ENCODE measurements at places on chromosomes 4 and X.

DNA sequence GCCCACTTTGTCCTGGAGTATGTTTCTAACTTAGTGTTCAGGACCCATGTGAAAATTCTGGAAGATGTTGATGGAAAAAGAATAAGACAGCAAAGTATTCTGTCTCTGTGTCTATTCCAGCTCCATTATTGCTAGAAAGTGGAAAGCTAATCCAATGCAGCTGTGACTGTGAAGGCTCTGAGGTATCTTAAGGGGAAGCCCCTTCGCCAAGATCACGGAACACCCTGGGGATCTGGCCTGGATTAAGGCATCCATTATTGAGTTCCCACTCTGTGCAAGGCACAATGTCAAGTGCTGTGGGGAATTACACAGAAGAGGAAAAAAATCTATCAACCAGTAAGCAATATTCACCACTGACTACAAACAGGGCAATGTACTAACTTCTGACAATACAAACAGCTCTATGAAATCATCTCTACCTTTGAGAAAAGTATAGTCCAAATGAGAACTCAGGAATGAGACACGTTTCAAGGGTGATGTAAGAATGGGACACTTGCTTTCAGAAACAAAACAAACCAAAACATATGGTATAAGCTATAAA, 222.1 kb downstream of the LDB2 start:
- DNase-seq, result no peak

DNA sequence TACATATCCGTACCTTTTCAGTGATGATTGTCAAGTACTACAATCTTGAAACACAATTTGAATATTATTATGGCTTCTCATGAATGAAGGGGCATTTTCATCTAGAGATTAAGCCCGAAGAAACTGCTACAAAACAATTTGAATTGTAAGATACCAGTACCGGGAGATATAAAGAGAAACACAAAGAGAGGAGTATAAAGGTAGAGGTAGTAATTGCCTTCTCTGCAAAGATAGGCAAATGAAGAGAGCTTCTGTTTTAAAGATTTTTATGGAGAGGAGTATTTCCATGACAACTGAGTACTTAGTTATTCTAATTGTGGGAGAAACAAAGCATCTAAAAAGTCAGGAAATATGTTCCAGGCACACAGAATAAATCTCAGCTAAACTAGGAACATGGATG, 25.3 kb upstream of the KCNIP4 start:
- no peak for DNase-seq

GRCh38 chr4:52714597-52715254, 36.5 kb downstream of the ERVMER34-1 start:
- DNase-seq, result no peak

- DNase-seq, result peak; percentile 33
Measured at GRCh38 chr4:94957030-94957429, 199.3 kb downstream of the BMPR1B start.

DNA sequence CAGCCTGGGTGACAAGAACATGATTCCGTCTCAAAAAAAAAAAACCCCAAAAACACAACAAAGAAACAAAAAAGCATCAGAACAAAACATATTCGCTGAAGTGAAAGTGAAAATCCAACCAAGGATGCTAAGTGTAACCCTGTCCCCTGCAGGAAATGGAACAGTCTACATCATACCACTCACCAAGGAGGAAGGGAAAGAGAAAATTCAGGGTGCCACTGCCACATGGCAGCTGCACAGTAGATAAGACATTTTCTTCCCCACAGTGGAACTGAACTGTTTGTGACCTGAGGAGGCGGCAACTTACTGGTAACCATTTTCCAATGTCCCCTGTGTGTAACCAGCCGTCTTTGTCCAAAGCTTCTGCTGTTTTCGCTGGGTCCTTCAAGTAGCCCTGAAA, 28.2 kb upstream of the CENPU start:
- DNase-seq, result no peak

DNA sequence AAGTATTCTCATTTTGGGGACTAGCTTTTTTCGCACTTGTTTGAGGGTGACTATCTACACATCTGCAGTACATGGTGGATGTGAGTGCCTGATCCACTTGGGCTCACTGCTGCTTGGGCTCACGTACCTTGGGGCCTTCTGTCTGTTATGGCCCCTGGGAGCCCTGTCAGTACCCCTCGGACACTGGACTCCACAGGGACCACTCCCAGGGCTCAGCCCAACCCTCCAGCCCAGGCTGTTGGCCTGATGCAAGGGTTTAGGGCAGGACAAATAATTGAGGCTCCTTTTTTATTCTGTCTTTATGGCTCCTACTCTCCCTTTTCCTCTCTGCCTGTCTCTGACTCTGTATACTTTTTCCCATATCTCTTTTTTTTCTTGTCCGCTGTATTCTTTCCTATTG, 32.7 kb upstream of the MSN start:
- no peak for DNase-seq

DNA sequence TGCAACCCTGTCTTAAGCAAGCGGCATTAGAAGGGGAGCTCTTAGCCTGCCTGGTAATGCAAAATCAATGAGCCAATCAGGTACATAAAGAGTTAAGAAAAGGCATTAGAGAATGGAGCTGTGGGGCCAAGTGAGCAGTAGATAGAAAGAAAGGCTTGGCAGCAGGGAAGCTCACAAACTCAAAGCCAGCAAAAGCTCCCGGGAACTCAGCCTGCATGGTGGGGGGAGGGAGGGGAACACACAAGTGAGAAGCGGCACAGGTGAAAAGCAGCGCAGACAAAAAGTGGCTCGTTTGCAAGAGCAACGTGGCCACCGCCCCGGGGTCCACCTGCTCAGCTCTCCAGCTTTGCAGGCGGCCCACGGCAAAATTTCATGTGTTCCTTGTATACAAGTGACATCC, 818.5 kb downstream of the FAM133A start:
- no peak for DNase-seq

DNA sequence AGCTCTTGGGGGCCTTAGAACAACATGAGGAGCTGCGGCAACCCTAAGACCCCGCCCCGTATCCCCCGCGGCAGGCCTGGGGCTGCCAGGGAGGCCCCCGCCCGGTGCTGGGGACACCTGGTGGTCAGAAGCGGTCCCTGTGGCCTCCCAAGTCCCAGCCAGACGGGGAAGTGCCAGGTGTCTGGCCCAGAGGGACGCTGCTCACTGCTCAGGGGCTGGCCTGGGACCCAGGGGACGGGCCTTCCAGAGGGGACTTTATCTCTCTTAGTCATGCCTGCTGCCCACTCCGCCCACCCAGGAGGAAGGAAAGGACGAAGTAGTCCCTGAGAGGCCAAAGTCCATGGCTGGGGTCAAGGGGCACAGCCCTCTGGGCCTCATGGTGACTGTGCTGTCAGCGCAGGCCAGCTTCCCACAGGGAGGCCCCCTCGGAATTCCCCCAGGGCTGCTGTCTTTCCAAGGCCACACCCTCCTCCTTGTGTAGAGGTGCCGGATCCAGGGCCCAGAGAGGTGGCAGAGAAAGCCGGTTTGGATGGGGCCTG, 31.0 kb upstream of the HTRA3 start:
- DNase-seq, result no peak

- DNase-seq, result peak; percentile 51
Measured at GRCh38 chr4:120922381-120923206, at the start of gene PRDM5. Gene PRDM5, minus strand, starts transcription at chr4:120922726. Its CDS starts 118 bp downstream, at chr4:120922608.

DNA sequence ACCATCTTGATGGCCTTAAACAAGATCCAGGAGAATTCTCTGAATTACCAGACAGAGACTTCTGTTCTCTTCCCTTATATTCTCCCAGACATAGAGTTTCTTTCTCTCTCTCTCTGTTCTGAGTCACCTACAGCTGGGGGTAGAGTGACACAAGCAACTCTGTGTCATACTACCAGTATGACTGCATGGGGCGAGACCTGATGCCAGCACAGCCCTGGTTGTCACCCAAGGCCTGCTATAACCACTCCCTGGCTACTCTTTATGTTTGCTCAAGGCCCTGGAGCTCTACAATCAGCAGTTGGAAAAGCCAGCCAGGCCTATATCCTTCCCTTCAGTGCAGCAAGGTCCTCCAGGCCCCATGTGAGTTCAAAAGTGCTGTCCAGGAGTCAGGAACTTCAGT, 114.2 kb upstream of the TENT5D start:
- DNase-seq, result peak; percentile 11

GRCh38 chr4:6939761-6940743, 30.4 kb downstream of the TBC1D14 start:
- DNase-seq, result no peak

DNA sequence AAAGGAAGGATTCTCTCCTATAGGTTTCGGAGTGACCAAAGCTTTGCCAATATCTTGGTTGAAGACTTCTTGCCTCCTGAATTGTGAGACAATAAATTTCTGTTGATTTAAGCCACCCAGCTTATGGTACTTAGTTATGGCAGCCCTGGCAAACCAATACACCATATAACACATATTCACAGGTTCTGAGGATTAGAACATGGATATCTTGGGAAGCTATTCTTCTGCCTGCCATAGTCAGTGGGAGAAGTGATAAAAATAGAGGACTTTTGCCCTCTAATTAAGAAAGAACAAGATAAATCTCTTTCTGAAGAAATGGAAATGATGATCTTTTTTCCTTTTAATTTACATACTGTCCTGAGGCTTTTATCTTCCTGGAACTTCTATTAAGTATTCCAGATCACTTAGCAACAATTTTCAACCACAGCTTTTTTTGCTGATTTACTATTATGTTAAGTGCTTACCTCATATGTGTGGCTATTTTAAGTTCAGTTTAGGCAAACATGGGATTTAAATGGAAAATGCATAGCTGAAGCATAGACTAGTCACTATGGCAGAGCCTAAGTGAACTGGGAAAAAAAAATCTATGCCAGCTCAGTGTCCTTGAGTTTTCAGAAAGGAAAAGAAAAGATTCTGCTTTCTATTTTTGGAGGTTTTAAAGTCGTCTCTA, 381.7 kb downstream of the STPG2 start:
- DNase-seq, result no peak

GRCh38 chr4:74364652-74365491, at the start of gene EREG:
Gene EREG, plus strand, starts transcription at chr4:74365145. Its CDS starts 164 bp downstream, at chr4:74365309.
- peak; percentile 80 for DNase-seq

GRCh38 chr4:113756005-113756410, 5.5 kb downstream of the CAMK2D start:
- DNase-seq, result peak; percentile 70

- DNase-seq, result no peak
Measured at GRCh38 chr4:152686452-152687013, 6.7 kb upstream of the TMEM154 start.

DNA sequence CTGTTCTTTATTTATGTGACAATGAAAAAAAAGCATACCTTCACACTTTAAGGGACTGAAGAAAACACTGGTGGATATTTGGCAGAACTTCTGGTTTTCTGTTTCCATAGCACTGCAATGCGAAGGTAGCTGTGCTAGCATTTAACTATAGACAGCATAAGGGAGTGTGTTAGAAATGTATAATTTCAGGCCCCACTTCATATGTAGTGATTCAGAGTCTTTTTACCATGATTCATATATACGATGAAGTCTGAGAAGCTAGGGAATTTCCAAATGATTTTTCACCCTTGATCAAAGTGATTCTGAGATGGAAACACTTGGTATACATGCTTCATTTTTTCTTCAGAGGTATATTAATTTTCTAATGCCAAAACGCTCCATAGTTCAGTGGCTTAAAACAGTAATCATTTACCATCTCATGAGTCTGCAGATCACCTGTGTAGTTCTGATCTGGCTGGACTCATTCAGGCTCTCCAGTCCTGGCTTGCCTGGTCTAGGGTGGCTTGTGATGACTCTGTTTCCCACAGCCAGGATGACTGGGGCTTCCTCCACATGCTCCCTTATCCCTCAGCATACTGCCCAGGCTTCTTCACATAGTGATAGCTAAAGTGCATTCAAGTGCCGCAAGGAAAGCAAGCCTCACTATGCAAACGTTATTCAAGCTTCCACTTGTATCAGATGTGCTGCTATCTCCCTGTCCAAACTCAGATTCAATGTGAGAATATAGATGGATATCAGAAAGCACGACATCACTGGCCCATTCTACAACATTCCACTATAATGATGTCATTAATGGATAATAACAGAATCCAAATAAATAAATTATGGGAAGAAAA, 790.1 kb downstream of the TECRL start:
- peak; percentile 0 for DNase-seq

- DNase-seq, result no peak
Measured at GRCh38 chr4:130110189-130110588, 1014.2 kb downstream of the C4orf33 start.

- DNase-seq, result no peak
Measured at GRCh38 chr4:21002976-21003375, 302.7 kb downstream of the PACRGL start.

DNA sequence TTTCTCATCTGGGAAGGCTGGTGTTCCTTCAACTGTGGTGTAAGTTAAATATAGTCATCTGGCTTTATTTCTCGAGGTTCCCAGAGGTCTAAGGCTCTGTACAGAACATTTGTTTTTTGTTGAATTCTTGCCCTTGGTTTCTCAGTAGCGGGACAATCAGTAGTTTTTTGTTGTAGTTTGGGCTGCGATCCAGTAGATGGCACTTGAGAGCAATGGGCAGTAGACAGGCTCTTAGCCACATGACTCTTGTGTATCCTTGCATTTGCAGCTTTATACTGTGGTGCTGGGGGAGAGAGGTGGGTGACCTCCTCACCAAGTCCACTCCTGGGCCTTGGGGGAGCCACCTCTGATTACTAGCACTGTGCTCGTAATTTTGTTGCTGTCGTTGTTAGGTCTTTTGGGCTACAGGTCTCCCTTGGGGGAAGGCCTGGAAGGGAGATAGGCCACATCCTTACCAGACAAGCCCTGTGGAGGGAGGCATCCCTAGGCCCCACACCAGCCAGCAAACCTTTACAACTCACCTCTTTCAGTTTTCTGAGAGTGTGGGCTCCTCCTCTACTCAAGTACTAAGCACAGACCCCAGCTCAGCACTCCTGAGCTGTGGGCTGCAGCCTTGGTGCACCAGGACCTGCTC, 8.1 kb downstream of the ETDB start:
- DNase-seq, result peak; percentile 40

DNA sequence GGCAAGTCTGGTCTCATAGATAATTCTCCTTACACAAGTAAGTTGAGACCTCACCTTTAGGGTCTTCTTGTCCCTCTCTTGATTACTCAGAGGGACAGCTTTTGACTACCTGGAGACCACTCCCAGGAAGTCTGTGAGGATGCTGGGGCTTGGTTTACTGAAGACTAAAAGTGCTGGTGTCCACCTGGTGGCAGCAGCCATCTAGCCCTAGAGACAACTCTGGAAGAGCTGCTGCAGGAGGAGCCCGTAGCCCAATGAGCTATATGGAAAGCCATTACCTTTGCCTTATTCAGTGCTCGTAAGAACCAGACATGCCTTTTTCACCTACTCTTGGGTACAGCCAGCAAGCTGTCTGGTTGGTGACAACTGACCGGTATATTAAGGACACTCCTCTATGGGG, 7.3 kb downstream of the FGFBP2 start:
- DNase-seq, result peak; percentile 61

DNA sequence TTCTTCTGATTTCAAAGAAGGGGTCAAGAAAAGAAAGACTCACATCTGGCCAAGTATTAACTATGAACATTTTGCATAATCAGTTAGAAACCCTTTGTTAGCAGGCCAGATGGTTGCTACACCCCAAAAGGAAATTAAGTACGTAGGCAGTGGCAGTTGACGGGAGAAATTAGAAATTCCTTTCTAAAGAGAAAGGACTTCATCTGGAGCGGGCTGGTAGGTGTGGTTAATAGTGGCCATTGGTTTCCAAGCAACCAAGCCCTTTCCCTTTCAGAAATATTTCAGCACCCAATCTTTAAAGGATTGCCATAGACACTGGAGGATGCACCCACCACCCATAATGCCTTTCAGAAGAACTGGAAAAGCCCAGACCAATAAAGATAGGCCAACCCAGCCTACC, 235.7 kb upstream of the LDB2 start:
- DNase-seq, result no peak

Data from epithelial cell of esophagus (primary cell).